Neural progenitor cell (in vitro differentiated cells): ENCODE measurements at places on chromosomes 6 and 20.

DNA sequence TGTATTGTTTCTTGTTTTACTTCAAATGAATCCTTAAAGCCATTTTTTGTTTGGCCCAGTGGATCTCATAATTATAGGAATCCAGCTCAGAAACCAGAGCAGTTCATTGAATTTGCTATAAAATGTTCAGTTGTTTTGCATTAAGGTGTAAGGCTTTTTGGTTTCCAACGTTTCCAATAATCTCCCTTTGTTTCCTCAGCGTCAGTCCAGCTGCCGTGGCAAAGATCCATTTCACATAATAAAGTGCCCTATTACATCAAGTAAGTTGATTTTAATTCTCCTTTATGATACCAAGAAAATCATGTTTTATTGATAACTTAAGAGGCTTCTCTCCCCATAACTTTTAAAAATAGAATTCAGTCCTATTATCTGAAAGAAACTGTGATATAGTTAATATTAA is 472.6 kb downstream of the UTRN start:
- H3K4me3 ChIP-seq, result no peak overlapping the region
- DNase-seq, result no peak
- no peaks in the 10 kb centered on the region for H3K4me1 ChIP-seq
- no peak overlapping the region for H3K27ac ChIP-seq

DNA sequence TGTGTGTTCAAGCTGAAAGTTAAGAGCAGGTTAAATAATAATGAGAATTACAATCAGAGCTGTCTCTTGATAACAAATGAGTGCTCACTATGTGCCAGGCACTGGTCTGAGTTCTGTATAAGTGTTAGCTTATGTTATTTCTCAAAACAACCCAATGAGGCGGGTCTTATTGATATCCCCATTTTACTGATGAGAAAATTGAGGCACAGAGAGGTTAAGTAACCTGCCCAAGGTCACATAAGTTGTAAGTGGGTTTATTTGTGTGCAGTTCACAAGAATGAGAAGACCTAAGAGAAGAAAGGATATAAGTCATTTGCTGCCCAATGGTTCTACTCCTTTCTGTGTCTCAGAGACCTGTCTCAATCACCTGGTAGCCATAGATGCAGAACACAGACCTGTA is 34.1 kb upstream of the ARMH2 start:
- DNase-seq, result no peak
- no peak overlapping the region for H3K27ac ChIP-seq
- H3K4me1 ChIP-seq, result no peaks in the 10 kb centered on the region
- H3K4me3 ChIP-seq, result no peak overlapping the region
- no peaks in the 10 kb centered on the region for H3K36me3 ChIP-seq
- H3K27me3 ChIP-seq, result no peaks in the 10 kb centered on the region

GRCh38 chr6:145783796-145784195 is 30.8 kb downstream of the FBXO30 start:
- H3K27ac ChIP-seq, result no peak overlapping the region
- DNase-seq, result no peak
- no peak overlapping the region for H3K4me3 ChIP-seq

DNA sequence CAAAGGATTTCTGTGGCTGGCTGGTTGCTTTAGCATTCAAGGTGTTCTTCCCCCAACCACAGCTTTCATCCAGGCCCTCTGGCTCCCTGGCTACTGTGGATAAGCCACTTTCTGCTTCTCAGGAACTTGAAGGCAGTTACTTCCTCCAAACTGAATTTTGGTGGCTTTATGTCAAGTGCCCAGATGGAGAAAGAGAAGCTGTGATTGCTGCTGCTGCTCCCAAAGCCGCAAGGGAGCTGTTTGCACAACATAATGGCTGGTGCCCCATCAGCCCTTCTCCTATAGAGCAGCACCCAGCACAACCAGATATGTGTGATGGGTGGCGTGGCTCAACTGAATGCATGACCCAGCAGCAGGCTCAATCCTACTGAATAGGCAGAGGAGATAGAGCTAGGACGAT is 465.2 kb downstream of the MAFB start:
- no peaks in the 10 kb centered on the region for H3K36me3 ChIP-seq
- no peaks in the 10 kb centered on the region for H3K4me1 ChIP-seq
- H3K4me3 ChIP-seq, result no peak overlapping the region
- no peak overlapping the region for H3K27ac ChIP-seq
- no peaks in the 10 kb centered on the region for H3K27me3 ChIP-seq
- no peak for DNase-seq

DNA sequence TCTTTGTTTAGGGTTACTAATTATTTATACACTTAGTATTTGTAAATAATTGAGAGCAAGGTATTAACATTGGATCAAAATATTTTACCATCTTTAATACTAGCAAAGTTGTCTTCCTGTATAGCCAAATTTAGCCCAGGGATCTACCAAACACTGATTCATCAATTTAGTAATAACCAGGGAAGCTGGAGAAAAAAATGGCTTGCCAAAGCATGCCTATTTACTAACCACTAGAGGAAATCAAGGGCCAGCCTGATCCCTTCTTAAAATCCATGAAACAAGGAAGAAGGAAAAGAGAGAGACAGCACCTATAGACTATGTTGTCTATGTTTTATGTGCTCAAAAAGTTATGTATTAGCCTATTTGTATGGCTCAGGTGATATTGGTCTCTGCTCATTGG is 450.3 kb upstream of the GJE1 start:
- H3K27me3 ChIP-seq, result no peaks in the 10 kb centered on the region
- no peaks in the 10 kb centered on the region for H3K36me3 ChIP-seq
- no peak overlapping the region for H3K27ac ChIP-seq
- no peak overlapping the region for H3K4me3 ChIP-seq

DNA sequence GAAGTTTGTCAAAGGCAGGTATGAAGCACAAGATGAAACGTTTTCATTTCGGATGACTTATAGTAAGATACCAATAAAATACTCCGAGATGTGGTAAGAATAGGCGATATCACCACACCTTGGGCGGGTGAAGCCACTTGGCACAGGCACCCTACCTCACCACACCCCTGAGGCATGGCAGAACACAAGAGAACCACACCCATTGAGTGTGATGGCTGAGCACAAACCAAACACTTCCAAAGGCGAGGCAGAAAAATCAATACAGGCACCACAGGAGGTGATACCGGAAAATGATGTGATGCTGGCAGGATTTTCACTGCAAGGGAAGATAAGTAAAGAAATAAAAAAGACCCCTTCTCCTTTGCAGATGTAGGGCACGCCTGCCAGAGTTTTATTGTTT is 332.9 kb upstream of the PRDM1 start:
- DNase-seq, result no peak
- H3K36me3 ChIP-seq, result no peaks in the 10 kb centered on the region
- no peaks in the 10 kb centered on the region for H3K27me3 ChIP-seq
- no peaks in the 10 kb centered on the region for H3K4me1 ChIP-seq
- no peak overlapping the region for H3K27ac ChIP-seq

DNA sequence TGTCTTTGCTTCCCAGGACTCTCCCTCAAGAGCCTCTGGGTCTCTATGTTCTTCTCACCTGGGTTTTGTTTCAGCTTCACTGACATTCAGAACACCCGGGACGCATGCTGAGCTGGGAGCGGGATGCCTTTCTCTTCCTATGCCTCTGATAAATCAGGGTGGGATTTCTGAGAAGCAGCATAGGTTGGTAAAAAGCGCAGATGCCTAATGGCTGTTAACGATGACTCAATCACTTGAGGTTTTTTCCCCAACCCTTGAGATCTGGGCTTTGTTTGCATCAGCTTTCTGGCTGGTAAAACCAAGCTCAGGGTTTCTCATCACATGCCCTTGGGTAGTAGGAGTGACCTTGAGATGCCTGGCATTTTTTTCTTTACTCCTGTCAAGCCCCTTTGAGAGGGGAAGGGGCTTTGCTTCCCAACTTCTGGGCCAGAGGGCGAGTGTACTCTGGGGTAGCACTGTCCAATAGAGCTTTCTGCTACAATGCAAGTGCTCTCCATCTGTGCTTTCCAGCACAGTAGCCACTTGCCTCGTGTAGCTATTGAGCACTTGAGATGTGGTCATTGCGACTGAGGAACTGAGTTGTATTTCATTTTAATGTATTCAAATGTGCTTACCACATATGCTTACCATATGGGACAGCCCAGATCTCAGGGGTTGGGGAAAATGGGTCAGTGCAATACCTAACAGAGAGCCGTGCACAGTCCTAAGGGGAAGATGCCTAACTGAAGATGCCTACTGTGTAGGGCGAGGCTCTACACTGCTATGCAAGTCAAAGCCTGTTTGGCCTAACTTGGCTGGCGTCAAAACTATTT is 69.1 kb downstream of the PPP1R14C start:
- H3K27ac ChIP-seq, result no peak overlapping the region
- H3K4me3 ChIP-seq, result no peak overlapping the region
- H3K27me3 ChIP-seq, result peaks cover 10% of the 10 kb centered on the region
- no peaks in the 10 kb centered on the region for H3K4me1 ChIP-seq
- H3K36me3 ChIP-seq, result no peaks in the 10 kb centered on the region
- no peak for DNase-seq

DNA sequence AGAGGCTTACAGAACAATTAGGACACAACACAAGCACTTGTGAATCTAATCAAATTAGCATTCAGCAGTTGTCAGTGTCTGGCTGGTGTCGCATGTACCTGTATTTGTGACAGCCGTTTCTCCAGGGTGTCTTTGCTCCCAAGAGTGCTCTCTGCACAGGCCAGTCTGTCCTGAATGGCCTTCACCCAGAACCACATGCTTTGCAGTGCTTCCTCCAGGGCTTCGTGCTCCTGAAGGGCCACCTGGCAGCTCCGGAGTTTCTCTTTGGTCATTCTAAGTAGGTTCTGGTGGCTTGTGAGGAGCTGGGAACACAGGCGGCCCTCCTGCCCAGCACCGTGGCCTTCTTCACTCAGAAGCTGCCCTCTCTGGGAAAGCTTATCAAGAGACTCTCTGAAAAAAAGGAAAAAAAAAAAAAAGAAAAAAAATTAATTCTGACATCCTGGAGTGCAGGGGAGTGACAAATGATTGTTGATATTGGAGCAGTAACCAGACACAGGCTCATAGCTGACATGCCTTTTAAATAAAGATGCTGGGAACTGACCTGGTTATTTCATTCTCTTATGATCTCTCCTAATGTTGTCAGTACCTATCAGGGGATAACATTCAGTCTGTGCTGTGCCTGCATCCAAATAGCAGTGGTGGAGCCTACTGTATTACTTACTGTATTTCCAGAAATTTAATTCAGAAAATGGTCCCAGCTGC is 245.8 kb downstream of the SYNE1 start:
- no peaks in the 10 kb centered on the region for H3K4me1 ChIP-seq
- no peaks in the 10 kb centered on the region for H3K27me3 ChIP-seq
- DNase-seq, result no peak
- no peaks in the 10 kb centered on the region for H3K36me3 ChIP-seq
- H3K4me3 ChIP-seq, result no peak overlapping the region

- peak overlapping the region; percentile 38 for H3K27ac ChIP-seq
- no peaks in the 10 kb centered on the region for H3K36me3 ChIP-seq
- no peaks in the 10 kb centered on the region for H3K27me3 ChIP-seq
These were observed 50.5 kb upstream of the DST start for GRCh38 chr6:56693246-56693607.

- no peaks in the 10 kb centered on the region for H3K36me3 ChIP-seq
- no peaks in the 10 kb centered on the region for H3K4me1 ChIP-seq
These were observed 81.1 kb downstream of the STXBP5 start for GRCh38 chr6:147285087-147285855.

DNA sequence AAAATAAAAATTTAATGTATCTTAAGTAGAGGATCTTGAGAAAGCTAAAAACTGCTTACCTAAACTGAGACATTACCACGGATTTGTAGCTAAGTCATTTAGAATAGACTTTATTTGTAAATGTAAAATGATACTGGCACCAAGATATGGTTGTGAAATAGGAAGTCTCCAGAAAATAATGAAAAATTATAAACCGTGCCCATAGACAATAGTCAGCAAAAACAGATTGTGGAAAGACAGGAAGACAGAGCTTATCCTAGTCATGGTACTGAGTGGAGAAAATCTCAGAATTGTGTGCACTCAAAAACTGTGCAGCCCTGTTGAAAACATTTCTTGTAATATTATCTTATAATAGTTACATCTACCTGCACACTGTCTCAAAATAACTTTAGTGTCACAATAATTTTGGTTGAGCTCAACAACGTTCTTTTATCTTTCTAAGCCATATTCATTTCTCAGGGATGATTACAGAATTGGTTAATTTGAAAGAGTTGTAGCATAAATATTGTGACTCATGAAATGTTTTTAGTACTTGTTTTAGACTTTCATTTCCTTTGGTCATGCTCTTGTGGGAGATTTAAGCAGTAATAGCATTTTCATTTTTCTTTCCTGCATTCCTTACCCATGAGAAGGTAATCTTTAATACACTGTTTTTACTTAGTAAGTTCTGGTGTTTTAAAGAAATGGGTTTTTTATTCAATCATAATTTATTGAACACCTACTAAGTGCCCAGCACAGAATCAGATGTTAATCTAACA is 174.5 kb downstream of the SOX4 start:
- peaks cover 43% of the 10 kb centered on the region for H3K4me1 ChIP-seq
- no peak for DNase-seq
- H3K4me3 ChIP-seq, result no peak overlapping the region
- H3K27ac ChIP-seq, result peak overlapping the region; percentile 55

- no peak overlapping the region for H3K27ac ChIP-seq
- H3K27me3 ChIP-seq, result no peaks in the 10 kb centered on the region
- no peak overlapping the region for H3K4me3 ChIP-seq
These were observed 23.6 kb upstream of the MARCKS start for GRCh38 chr6:113833537-113833936.

GRCh38 chr6:37801605-37801940 is 18.0 kb upstream of the ZFAND3 start:
- no peaks in the 10 kb centered on the region for H3K36me3 ChIP-seq
- peaks cover 6% of the 10 kb centered on the region for H3K4me1 ChIP-seq
- H3K27me3 ChIP-seq, result no peaks in the 10 kb centered on the region
- H3K4me3 ChIP-seq, result no peak overlapping the region
- no peak overlapping the region for H3K27ac ChIP-seq

DNA sequence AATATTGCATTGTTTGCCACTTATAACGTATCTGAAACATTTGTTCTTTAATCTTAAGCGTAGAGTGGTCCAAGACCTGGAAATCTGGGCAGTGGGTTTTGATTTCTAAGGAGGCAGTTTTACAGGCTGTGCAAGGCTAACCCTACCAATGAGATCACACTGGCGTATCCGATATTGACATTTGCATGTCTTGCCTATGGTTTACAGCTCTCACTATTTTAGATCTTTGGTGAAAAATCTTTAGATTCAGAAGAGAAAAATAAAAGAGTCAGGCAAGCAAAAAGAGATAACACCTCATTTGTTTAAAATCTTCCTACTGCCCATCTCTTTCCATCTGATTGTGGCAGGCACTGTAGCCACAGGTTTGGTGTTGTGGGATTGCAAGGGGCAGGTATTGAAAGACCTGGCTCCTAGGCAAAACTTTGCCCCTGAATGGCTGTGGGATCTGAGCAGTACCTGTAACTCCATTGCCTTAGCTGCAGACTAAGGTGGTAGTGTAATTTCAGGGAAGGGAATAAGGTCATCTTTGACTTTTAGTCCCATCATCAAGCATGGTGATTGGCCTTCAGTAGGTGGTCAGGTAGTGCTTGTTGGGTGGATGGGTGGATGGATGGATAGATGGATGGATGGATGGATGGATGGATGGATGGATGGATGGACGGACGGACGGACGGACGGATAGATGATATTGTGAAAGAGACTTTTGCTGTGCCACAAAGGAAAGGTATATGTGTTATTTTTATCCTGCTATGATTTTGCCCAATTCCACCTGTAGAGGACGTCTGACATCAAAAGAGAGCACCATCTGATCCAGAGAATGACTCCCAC is 1.9 kb downstream of the TNFAIP3 start:
- H3K27ac ChIP-seq, result no peak overlapping the region
- H3K27me3 ChIP-seq, result peaks cover 3% of the 10 kb centered on the region
- peaks cover 73% of the 10 kb centered on the region for H3K4me1 ChIP-seq
- H3K4me3 ChIP-seq, result peak overlapping the region; percentile 95

GRCh38 chr6:148590883-148591282 is 155.9 kb upstream of the UST start:
- no peak overlapping the region for H3K4me3 ChIP-seq
- H3K36me3 ChIP-seq, result no peaks in the 10 kb centered on the region
- DNase-seq, result no peak
- no peaks in the 10 kb centered on the region for H3K27me3 ChIP-seq
- no peak overlapping the region for H3K27ac ChIP-seq
- no peaks in the 10 kb centered on the region for H3K4me1 ChIP-seq
